ENCODE measurements at places on chromosomes 1 and 21.

DNA sequence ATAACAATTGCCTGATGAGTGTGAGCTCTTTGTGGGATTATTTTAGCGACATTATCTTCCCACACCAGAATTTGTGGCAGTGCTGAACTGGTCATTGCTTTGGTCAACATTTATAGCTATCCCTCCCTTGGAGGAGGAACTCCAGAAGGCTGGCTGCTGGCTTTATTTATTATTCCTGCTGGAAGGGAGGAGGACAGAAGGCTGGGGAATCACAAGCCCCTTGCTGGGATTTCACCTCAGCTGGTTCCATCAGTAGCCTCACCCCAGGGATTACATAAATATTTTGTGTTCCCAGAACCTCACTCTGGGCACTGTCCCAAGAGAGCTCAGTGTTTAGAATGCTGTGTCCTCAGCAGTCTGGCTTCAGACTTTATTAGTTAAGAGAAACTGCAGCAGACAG, 102.8 kb upstream of the C1orf21 start:
- no peak for DNase-seq

- DNase-seq, result no peak
These were observed 31.5 kb downstream of the HMGB4 start for GRCh38 chr1:33895396-33895795.

- DNase-seq, result no peak
These were observed 9.7 kb downstream of the NPPA start for GRCh38 chr1:11837767-11838348.

- no peak for DNase-seq
These were observed 44.6 kb upstream of the MPZL1 start for GRCh38 chr1:167676916-167677848.

DNA sequence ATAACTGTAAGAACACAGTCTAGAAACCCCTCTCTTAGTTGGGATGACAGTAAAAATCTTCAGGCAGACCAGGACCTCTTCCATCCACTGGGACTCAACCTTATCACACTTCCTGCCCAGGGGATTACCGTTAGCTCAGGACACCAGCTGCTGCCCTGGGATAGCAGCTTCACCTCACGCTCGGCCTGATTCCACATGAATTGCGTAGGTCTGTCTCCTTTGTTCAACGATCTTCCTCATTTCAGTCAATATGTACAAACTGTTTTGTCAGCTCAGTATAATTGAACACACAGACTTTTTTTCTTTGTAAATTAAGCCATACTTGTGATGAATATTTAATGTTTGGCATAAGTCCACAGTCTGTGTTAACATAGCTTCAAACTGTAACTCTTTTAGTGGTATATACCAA, 290.4 kb downstream of the GRIK1 start:
- DNase-seq, result no peak

GRCh38 chr1:42322577-42322976, 12.5 kb downstream of the FOXJ3 start:
- no peak for DNase-seq

DNA sequence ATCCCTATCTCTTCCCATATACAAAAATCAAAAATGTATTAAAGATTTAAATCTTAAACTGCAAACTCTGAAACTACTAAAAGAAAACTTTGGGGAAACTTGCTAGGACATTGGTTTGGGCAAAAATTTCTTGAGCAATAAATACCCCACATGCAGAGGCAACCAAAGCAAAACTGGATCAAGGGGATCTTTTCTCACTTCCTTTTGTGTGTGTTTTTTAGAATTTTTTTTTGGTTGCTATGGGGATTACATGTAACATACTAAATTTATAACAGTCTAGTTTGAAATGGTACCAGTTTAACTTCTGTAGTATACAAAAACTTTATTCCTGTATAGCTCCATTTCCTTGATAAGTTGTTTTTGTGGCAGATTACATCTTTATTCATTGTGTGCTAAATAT, 16.8 kb downstream of the MAST2 start:
- DNase-seq, result no peak

DNA sequence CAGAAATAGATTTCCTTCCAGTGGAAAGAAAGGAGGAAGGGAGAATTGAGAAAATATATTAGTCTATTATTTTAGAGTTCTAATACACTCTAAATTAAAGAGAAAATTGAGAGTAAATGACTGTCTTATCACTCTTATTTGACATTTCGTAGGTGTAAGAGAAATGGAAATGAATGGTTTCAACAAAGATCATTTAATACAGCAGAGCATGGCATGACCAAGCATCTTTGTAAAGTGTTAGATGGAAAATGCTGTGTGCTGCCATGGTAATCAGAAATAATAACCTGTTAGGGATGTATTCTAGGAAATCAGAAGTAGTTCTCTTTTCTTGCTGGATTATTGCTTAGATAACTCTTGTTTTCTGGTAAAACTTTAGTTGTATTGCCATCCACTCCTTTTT, 90.9 kb downstream of the GIPC2 start:
- no peak for DNase-seq

- no peak for DNase-seq
These were observed 216.9 kb upstream of the FMN2 start for GRCh38 chr1:239874831-239875230.

DNA sequence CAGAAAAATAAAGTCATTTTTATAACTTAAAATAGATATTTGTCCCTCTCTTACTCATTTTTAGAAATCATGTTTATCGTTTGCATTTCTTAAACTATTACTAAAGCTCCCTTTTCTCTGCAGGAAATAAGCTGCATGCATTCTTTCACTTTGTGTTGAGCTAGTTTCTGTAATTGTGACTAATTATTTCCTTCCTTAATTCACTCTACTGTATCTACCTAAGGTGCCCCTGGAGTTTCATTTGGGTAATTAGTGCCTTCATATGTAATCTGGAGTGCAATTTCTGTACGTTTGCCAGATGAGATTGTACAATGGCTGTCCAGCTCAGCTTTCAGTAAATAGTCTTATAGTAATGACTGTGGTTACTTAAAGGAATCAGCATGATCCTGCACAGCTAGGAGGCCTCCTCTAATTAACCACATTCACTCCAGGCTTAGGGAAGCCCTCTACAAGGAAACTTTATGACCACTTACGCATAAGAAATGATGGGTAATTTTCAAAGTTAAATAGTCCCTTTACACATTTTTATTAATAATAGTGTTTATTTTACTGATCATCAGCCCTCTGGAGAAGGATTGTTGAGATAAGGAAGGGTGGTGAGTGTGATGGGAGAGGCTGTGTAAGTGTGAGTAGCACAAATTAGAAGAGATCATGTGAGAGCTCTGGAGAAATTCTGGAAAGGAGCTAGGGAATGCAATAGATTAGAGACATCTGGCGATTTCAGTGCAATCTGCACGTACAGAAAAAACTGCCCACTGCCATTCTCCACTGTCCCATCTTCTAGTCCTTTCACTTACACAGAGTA, 86.8 kb downstream of the LRRC8C start:
- DNase-seq, result peak; percentile 91

DNA sequence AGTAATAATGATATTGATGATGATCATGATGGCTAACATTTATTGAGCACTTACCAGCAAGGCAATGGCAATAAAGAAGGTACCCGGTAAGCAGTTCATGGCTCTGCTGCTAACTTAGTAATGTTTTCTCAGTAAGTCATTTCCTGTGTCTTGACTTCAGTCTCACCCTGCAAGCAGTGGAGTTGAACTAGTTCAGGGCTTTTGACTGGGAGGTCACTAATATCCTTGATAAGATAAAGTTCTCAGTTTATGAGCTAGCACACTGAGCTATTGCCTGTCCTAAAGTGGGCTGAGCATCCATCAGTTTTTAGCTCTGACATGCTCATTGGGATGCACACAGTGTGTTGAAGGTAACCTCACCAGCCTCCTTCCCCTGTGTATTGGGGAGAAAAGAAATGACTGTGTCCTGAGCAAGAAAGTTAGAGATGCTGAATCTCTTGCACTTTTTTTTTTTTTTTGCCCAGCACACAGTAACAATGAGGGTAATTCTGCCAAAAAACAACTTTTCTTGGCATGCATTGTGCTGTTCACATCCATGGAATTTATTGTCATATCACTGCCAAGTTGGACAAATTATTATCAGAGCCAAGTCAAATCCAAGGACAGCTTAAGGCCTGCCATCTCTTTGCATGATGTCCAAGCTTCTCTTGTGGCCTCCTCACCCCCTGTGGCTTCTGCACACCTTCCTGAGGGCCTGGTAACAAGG, 55.5 kb upstream of the GADD45A start:
- peak; percentile 2 for DNase-seq

GRCh38 chr1:93837961-93838360, 41.0 kb downstream of the DNTTIP2 start:
- DNase-seq, result no peak

DNA sequence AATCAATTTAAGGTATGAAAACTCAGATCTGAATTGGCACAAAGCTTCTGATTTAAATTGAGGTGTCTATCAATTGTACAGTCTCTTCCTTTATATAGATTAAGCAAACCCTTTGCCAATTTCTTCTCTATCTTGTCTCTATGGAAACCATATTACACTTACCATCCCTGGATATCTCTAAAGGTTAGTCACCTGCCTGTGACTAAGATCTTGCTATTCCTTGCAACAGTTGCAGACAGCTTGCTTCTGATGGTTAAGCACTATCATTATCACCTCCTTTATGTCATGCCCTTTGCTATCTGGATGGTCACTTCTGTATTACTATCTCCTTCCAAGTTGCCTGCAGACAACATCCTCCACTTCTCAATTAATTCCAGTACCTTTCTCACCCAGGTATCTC, 998.6 kb upstream of the B3GALT2 start:
- DNase-seq, result no peak

DNA sequence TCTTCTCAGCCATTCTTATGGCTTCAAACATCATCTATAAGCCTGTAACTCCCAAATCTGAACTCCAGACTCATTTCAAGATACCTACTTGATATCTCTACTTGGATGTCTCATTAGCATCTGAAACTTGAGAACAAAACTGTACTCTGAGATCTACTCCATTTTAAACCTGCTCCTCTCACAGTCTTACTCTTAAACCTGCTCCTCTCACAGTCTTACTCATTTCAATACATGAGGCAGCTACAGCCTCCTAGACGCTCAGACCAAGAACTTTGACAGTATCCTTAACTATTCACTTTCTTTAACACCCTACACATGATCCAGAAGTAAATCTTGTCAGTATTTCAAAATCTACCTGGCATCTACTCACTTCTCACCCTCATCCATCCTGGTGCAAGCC, 54.3 kb downstream of the NBPF6 start:
- peak; percentile 80 for DNase-seq

DNA sequence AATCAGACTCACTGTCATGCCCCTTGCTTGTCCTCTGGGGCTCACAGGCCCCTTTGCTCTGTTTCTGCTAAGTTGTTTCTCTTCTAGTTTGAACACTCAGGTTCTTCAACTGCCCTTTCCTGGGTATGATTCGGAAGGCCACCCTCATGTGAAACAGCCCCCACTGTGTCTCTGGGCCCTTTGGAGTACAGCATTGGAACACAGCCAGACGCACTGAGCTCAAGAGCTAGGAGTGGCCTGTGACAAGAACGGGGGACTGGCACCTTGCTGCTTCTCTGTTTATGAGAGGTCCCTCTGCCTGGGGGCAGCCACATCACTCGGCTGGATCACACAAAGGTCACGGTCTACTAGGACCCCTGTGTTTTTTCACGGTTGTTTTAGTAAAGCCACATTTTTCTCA, 114.4 kb upstream of the ZC3H12A start:
- no peak for DNase-seq

- DNase-seq, result no peak
These were observed at the start of gene HOOK1 for GRCh38 chr1:59814901-59815825. TSS of gene HOOK1 (plus strand) at chr1:59814949. CDS start at chr1:59815118, 169 bp downstream.

GRCh38 chr1:11527541-11528452, 48.8 kb downstream of the DISP3 start:
- DNase-seq, result no peak

- DNase-seq, result peak; percentile 31
These were observed 797 bp downstream of the CC2D1B start for GRCh38 chr1:52365071-52365745.

DNA sequence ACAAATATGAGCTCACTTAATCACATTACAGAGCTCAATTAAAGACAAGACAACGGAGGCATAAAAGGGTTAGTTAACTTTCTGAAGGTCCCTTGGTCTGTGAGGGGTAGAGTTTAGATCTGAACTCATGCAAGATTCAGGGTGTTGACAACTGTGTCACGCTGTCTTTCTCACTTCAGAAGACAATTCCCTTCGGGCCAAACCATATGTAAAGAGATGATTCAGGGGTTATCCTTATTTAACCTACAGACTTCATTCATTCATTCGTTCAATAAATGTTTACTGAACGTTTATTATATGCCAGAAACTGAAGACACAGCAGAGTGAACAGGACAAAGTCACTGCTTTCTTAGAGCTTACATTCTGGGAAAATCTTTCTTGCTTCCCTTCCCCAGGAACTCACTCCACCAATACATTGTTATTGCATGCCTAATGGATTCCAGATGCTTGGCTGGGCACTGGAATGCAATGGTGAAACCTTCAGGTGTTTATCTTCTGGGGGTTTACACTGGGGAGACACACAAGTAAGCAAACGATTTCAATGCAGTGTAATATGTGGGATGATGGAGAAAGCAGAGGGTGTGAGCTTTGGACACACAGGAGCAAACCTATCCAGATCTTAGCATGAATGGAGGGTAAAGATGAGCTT, 6.4 kb downstream of the XCL1 start:
- no peak for DNase-seq

- DNase-seq, result no peak
These were observed 208.8 kb upstream of the RAB4A start for GRCh38 chr1:229062135-229062534.

- no peak for DNase-seq
These were observed 12.9 kb downstream of the TOR3A start for GRCh38 chr1:179094818-179095217.

- no peak for DNase-seq
These were observed 485.0 kb downstream of the DISC1 start for GRCh38 chr1:232111611-232112010.

- DNase-seq, result no peak
These were observed 27.1 kb downstream of the RNF115 start for GRCh38 chr1:145796753-145797152.

DNA sequence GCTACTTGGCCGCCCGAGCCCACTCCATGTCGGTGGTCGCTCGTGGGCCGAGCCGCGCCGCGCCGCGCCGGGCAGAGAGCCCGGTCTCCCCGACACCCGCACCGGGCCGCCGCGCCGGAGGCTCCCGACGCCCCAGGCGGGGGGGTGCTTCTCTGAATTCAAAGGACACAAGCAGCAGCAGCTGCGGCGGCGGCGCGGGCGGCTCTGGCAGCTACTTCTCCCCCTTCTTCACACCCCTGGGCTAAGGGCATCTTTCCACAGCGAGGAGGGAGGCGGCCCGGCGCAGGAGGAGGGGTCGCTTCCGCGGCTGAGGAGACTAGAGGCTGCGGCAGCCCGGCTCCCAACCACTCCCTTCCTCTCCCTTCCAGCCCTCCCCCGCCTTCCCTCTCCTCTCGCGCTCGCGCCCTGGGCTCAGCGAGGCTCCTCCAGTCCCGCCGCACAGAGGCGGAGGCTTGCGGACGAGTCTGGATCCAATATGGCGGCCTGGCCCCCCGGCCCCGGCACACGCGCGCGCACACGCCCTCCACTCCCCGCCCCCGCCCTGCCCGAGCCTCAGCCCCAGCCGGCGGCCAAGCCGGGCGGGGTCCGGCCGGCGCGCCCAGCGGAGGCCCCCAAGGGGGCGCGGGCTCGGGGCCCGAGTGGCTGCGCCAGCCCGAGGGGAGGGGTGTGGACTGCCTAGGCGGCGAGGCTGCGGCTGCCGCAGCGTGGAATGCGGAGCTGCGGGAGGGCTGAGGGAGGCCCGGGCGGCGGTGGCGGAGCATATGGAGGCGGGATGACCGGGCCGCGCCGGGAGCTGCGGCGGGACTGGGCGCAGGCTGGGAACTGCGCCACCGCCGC, at the start of gene CDC42BPA:
TSS of gene CDC42BPA (minus strand) at position 477 of the 837 bp plus-strand sequence. CDS start 1,310 bp downstream, outside the sequence.
- peak; percentile 46 for DNase-seq
